ENCODE measurements at places on chromosomes 3 and 15.

DNA sequence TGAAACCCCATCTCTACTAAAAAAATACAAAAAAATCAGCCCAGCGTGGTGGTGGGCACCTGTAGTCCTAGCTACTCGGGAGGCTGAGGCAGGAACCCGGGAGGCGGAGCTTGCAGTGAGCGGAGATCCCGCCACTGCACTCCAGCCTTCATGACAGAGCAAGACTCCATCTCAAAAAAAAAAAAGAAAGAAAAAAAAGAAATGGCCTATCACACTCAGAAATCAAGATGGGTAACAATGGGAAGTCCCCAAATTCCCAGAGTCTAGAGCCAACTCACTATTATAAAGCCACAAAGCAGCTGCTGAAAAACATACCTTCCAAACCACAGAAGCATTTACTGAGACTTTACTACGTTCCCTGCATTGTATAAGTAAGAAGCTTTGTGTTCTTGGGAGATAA is 7.5 kb downstream of the HDGFL3 start:
- DNase-seq, result peak; percentile 4

- DNase-seq, result no peak
Observed at GRCh38 chr15:39327005-39327730, 253.7 kb upstream of the THBS1 start.

- no peak for DNase-seq
Observed at GRCh38 chr15:32705446-32705845, 12.4 kb upstream of the GREM1 start.

DNA sequence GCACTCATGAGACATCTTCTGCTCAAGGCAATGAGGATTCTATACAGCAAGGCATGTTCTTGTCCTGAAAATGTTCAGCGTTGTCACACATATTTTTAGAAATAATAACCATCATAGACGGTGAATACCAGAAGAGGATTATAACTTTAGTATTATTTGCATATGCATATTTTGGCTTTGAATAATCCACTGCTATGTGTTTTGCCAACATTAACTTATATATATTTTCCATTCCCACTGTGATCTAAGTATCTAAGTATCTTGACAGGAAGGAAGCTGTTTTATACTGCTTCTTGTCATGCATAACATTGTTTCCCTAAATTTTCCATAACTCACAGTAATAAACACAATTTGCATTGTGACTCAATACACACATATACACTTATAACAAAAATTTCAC is 509.5 kb downstream of the TBL1XR1 start:
- no peak for DNase-seq

- DNase-seq, result no peak
Observed at GRCh38 chr3:183120538-183121215, 21.4 kb upstream of the MCCC1 start.

DNA sequence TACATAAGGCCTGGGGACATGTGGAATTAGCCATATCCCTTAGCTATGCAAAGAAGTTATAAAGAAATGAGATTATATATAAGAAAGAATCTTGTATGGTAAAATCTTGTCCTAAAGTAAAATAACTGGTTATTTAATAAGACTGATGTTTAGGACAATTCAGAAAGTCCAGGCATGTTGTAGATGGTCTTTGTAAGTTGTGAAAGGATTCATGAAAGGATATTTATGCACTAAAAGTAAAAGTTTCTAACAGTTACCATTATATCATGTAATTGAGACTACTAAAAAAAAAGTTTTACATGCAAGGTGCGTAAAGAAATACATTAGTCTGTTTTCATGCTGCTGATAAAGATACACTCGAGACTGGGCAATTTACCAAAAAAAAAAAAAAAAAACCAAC is 146.3 kb downstream of the FMN1 start:
- no peak for DNase-seq

DNA sequence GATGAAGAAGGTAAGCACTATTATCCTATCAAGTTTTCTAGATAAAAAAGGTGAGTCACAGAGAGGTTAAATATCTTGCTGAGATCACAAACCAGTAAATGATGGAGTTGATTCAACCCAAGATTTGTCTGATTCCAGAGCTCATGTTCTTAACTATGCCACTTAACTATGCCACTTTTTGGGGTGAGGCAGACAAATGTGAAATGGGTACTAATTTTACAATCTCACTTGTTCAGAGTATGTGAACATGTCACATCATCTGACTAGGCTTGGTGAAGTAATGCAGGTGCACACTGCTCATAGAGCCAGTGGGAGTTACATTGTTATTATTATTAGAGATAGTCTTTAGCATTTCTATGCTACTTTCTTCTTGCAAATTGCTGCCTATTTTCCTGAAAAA is 2.0 kb downstream of the DRD3 start:
- DNase-seq, result no peak

DNA sequence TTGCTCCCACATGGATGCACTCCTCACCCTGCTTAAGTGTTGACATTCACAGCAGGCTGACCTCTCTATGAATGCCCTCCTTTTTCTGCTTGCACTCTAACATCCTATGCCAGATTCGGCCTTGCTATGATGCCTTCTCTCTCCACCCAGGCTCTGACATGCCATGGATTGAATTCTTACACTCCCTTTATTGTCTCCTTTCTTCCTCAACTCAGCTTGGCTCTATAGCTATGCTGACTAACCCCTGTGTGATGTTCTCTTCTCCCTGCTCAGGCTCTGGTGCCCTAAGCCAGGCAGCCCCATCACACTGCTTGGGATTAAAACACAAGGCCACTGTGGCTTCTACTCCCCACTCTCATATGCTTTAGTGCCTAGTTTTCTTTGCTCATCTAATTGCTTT is 563.7 kb downstream of the NSUN3 start:
- no peak for DNase-seq

DNA sequence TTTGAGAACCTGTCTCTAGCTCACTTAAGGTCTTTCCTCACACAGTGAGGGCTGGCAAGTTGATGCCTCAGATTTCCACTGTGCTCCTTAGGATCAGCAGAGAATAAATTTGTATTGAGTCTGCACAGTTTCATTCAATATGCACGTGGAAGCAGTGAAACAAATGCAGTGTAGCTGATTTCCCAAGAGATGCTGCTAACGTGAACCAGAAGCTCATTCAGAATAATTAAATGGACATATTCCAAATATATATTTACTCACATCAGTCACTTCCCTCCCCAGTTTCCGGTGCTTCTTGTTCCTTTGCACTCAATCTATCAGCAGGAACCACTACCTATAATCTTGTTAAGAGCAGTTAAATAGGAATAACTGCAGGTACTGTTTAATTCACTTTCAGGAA is 86.1 kb downstream of the UNC13C start:
- DNase-seq, result no peak

DNA sequence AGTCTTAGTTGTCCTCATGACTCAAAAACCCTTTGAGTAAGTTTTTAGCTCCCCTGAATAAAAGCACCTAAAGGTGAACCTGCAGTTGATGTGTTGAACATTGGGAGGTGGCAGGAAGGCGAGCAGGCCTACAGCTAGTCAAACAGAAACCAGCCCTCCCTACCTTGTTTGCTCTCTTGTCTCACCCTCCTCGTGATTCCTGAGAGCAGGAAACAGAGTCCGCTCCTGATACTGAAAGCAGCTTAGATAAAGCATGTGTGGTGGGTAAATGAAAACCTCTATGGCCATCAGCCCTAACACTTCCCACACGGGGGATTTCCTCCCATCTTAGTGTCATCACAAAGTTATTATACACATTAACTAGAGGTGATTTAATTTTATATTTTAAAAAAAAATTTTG is 21.8 kb upstream of the CLDN18 start:
- DNase-seq, result no peak

- DNase-seq, result no peak
Observed at GRCh38 chr3:143633816-143634215, 214.5 kb downstream of the SLC9A9 start.

GRCh38 chr3:44992555-44993470 is 16.8 kb downstream of the EXOSC7 start:
- DNase-seq, result no peak

DNA sequence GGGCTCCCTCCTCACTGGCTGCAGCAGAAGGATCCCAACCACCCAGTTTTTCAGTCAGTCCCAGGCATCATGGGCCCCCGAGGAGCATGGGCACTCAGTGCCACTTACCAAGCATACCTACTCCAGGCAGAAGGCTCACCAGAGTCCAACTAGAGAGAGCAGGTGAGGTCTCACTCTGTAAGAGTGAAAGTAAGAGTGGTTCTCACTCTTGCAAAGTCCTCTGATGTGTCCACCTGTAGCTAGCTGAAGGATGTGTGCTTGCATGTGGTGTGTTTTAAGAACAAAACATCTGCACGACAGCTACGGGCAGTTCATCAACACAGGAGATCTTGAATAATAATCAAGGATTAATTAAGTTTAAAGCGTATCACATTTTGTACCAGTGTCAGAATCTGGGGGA is 49.7 kb downstream of the CCK start:
- DNase-seq, result no peak

GRCh38 chr3:66210687-66211295 is 10.0 kb upstream of the SLC25A26 start:
- no peak for DNase-seq

DNA sequence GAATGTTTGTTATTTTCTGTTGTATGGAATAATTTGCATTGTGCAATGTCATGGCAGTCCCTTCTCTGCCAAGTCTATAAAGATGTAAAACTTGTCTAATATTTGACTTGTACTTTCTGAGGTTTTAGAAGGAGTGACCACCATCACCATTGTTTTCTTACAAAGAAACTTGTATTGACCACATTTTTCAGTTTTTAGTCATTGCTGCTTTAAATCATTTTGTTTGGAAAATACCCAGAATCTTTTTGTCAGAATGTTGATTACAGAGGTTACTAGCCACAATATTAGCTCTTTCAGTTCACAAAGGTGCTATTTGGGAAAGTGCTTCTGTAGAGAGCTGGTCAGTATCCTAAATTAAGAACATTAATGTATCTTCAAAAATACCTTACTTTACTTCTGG is 532.4 kb upstream of the GBE1 start:
- no peak for DNase-seq

GRCh38 chr3:140421884-140422283 is 256.0 kb upstream of the TRIM42 start:
- no peak for DNase-seq

- DNase-seq, result no peak
Observed at GRCh38 chr3:153028381-153028780, 133.6 kb upstream of the RAP2B start.

- DNase-seq, result peak; percentile 13
Observed at GRCh38 chr3:47475029-47475569, 642 bp downstream of the SCAP start.

GRCh38 chr3:87478716-87479115 is 202.3 kb upstream of the POU1F1 start:
- no peak for DNase-seq

GRCh38 chr3:62318752-62319569 is 54.4 kb downstream of the FEZF2 start:
- DNase-seq, result peak; percentile 69

- DNase-seq, result no peak
Observed at GRCh38 chr3:16401273-16401672, 112.2 kb downstream of the RFTN1 start.

GRCh38 chr15:89806559-89807550 is 7.8 kb downstream of the ANPEP start:
- DNase-seq, result no peak

GRCh38 chr15:22887157-22887951 is 48.9 kb downstream of the NIPA2 start:
- no peak for DNase-seq

DNA sequence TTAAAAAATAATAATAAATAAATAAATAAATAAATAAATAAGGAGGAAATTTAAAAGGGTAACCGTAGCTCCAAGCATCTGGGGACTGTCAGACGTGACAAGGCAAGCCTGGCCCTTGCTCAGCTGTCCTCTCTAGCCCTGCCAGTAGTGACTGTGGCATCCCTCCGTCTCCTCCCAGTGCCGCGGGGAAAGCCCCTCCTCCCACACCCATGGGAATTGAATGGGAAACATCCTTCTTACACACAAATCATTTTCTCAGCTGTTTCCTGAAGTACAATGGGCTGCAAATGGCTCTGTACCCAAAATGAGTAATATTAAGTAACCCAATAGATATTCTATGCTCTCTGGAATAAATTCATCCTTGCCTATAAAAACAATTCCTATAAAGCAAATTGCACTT is 101.6 kb upstream of the RAD18 start:
- no peak for DNase-seq

DNA sequence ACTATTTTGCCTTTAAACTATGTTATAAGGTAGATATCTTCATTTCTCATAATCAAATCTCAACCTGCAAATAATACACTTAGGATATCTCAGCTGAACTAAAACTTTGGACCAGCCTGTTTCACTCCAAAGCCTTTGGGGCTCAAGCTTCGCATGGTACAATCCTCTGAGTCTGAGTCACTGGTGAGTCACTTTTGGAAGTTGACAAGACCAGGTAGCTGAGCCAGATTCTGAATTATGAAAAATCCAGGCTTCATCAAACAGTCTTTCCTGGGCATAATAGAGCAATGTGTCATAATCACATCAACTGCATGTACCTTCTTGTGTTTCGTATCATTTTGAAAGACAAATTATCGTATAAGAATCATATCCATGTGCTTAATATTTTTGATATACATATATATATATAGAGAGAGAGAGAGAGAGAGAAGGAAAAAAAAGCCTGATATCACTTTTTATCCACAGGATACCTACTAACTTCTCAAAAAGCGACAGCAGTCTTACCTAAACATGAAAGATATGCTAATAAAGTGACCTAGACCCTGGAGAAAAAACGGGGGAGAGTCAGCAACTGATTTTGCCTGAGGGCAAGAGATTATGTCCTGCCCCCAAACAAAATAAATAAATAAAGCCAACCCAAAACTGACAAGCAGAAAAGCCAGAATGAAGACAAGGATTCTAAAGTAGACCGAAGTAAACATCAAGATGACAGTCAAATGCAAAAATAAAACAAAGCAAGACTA is 263.9 kb upstream of the TGFBR2 start:
- DNase-seq, result no peak

- DNase-seq, result no peak
Observed at GRCh38 chr3:104132566-104133403, 1233.9 kb upstream of the ALCAM start.

- no peak for DNase-seq
Observed at GRCh38 chr15:33547876-33548275, 237.1 kb downstream of the RYR3 start.

GRCh38 chr15:72840114-72840513 is 56.6 kb upstream of the ADPGK start:
- DNase-seq, result no peak

- DNase-seq, result no peak
Observed at GRCh38 chr15:93074599-93074998, 14.4 kb downstream of the RGMA start.

- no peak for DNase-seq
Observed at GRCh38 chr3:54861248-54862067, 66.4 kb downstream of the LRTM1 start.

GRCh38 chr3:2948882-2949281 is 161.3 kb downstream of the IL5RA start:
- DNase-seq, result no peak

DNA sequence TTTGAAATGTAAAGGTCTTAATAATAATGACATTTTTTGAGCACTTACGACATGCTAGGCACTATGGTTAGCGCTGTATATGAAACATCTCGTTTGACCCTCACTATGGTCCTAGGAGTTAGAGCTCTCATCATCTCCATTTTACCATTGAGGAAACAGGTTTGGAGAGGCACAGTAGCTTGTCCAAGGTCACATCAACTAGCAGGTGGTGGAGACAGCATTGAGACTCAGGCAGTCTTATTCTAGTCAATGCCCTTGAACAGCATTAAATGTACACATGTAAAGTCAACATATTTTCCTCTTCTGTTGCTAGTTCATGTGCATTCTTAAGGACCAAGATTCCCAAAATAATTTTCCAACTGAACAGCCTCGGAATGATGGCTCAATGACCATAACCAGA is 4.8 kb downstream of the ARHGEF3 start:
- DNase-seq, result no peak

- no peak for DNase-seq
Observed at GRCh38 chr3:126290325-126290724, 66.9 kb downstream of the KLF15 start.

Data from CD4-positive, alpha-beta T cell treated with Interleukin-2 at 100 ng/mL for 4 hours (primary cell).